ENCODE measurements at places on chromosomes 6 and 20.

DNA sequence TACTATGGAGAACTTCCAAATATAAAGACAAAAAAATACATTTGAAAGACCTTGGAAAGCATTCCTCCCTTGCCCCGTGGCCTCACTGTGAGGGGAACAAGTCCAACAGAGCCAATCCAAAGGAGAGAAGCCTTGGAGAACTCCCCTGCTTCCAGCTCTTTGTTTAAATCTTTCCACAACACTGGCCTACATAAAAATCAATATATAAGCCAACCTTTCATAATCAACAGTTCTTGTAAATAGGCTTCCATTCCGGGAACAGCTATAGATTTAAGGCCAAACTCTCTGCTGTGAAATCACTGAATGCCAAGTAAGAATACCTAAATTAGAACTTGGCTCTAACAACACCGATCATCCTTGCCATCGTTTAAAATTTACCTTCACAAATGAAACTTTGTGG lies 242.1 kb downstream of the HACE1 start:
- no peak for DNase-seq

DNA sequence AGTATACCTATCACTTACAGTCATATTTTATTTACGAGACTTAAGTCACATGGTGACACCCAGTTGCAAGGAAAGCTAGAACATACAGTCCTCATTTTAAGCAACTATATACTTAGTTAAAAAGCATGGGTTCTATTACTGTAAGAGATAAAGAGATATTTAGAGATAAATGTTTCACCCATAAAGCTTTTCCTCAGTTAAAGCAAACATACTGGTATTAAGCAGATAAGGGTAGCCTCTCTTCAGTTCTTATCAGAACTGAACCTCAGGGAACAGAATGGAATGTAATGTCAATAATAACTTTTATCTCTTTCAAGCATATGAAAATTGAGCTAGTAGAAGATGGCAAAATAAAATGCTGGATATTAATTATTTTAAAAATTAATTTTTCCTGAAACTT lies 9.9 kb upstream of the ASCC3 start:
- DNase-seq = no peak

DNA sequence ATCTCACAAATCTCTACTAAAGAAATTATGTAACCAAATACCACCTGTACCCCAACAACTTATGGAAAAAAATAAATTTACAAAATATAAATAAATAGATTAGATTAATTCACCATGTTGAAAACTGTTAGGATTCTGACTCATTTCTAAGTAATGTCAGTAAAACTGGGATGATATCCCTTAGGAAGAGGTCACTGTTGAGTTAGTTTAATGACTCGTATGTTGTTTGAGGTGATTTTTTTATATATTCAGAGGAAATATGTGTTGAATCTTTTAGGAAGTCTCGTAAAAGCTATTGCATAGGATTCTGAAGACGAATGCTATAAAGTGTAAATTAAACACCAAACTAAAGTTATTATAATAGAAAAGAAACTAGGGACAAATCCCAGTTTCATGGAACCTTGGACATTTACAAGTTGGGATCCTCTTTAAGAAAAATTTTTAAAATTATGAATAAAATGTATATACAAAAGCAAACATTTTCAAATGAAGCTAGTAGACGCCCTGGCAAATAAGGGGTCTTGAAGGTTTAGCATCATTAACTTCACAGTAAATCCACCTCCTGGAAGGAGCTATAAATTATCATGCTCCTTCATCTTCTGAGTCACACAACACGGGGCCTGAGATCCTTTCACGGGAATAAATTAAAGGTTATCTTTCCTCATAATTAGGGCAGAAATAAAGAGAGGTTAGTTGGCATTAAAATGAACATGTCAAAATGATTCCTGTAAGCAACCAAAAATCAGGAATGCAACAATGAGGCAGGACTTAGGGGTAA lies 37.0 kb upstream of the POU3F2 start:
- no peak for DNase-seq

DNA sequence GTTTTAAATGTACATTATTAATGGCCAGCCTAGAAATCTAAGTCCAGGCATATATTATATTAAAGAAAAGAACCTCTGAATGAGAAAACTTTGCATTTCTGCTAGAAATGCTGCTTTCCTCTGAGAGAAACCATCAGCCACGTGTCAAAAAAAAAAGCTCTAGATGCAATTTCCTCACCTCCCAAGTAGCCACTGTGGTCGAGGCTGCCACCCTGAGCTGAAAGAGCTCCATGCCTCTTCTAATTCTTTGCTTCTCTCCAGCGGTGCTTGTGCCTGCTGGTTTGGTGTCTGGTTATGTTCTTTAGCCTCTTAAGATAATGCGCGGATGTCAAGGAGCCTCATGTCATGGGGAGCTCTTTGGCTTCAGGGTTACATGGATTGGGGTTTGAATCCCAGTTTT lies 316.0 kb downstream of the TFAP2C start:
- no peak for DNase-seq

GRCh38 chr6:155974811-155975323 lies 519.2 kb upstream of the NOX3 start:
- DNase-seq = no peak

DNA sequence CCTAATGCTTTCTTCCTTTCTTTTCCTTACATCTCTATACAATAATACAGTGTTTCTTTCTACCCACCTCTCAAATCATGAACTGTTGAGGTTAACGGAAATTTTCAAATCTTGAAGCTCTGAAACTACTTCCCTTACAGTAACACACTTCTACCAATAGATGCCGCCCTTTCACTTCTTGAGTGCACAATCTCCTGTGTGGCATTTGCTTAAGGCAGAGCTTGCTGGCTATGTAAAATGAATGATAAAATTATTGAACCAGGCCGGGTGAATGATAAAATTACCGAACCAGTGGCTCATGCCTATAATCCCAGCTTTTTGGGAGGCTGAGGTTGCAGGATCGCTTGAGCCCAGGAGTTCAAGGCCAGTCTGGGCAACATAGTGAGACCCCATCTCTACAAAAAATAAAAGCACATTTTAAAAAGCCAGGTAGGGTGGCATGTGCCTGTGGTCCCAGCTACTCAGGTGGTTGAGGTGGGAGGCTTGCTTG lies 56.8 kb downstream of the KCNS1 start:
- DNase-seq = no peak

DNA sequence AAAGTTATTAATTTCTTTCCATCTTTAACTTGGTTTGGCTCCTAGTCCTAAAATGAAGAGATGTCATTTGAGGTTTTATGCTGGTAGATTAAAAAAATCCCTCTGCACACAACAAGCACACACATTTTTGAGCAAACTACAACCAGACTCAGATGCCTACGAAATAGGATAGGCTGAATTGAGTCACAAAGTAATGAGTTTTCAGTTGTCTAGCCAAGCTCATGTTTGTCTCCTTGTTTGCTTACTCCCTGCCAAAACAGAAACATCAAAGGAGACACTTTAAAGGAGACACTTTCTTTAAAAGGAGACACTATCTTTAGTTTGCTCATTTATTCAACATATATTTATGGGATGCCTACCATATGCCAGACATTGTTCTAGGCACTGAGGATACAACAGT lies 56.2 kb downstream of the TPBG start:
- no peak for DNase-seq

DNA sequence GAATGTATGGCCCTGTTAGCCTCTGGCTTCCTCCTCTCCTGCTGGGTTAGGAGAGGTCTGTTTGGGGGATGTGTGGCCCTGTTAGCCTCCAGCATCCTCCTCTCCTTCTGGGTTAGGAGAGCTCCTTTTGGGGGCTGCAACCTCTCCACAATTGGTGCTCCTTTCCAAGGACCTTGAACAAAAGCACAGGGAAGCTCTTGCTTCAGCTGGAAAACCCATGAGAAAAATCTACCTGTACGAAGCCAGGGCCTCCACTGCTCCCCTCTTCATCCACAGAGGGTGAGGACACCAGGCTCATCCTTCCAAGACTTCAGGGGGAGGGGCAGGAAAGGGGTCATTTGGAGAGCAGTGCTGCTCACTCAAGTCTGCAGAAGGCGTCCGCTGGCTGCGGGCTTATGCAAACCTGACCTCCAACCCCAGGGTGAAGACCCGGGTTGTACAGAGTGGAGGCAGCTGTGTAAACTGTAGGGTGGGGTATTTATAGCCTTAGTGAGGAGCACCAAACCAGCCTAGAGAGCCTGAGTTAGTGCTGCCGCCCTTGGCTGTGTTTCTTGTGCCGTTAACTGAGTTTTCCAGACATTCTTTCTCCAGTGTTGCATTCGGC lies 62.1 kb downstream of the SLC24A3 start:
- no peak for DNase-seq

- DNase-seq = no peak
Measured at GRCh38 chr20:53608456-53609452, 15.1 kb upstream of the ZNF217 start.

GRCh38 chr20:32018269-32019155 lies 8.3 kb downstream of the CCM2L start:
- no peak for DNase-seq

GRCh38 chr6:22436134-22436533 lies 133.2 kb upstream of the HDGFL1 start:
- no peak for DNase-seq

DNA sequence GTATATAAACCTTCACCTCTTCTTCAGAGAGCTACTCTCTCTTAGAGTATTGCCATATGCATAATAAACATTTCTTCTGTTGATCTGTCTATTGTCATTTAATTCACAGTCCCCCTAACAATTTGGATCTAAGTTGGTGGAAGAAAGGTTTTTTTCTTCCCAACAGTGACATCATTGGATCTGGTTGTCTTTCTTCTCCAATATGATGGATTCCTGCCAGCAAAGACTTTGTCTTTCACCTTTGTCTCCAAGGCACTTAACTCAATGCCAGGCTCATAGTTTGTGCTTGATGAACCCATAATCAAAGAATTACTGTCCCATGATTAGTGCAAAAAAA lies 39.6 kb downstream of the ABHD12 start:
- no peak for DNase-seq

DNA sequence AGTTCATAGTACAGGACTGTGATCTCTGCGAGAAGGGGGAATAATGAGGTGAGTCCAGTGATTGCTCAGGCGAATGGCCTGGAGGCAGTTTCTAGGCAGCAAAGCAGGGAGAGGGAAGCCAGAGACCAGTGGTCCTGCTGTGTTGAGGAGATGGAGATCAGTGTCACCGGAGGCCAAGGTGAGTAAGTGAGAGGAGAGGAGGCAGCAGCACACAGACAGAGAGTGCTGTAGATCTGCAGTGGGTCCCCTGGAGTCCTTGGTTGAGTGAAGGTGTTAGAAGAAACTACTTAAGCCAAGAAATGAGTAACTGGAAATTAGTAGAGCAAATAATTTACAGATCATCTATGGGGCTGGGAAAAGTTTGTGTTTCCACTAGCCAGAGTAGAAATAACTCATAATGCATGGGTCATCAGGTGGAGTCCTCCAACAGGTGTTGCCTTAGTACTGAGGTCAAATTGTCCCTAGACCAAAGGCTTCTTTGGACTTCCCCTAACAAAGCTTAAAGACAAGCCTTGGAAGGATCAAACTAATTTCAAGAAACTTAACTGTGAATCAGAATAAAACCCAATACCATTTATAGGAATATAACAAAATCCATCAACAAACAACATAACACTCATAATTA lies 13.6 kb downstream of the HEBP2 start:
- DNase-seq = no peak

GRCh38 chr6:40845553-40845952 lies 193.5 kb downstream of the UNC5CL start:
- no peak for DNase-seq

Measured in substantia nigra (tissue), 51 donors.